ENCODE measurements at places on chromosomes 5 and 9.

- no peak for DNase-seq
These were observed 230.2 kb downstream of the TMEM232 start for GRCh38 chr5:110496276-110496675.

GRCh38 chr5:6117212-6117611 lies 261.1 kb downstream of the MED10 start:
- no peak for DNase-seq

GRCh38 chr5:96049398-96050272 lies 88.0 kb upstream of the ELL2 start:
- no peak for DNase-seq

- no peak for DNase-seq
These were observed 78.6 kb upstream of the MPDZ start for GRCh38 chr9:13358128-13358527.

GRCh38 chr9:83267741-83268140 lies 204.8 kb upstream of the RASEF start:
- DNase-seq = no peak

GRCh38 chr9:104775574-104775936 lies 11.6 kb downstream of the NIPSNAP3B start:
- DNase-seq = peak; percentile 19

- no peak for DNase-seq
These were observed 55.7 kb upstream of the SPDL1 start for GRCh38 chr5:169527863-169528262.

- DNase-seq = no peak
These were observed 179.2 kb downstream of the DAB2IP start for GRCh38 chr9:121830441-121831140.

- DNase-seq = no peak
These were observed 1.7 kb downstream of the CNOT8 start for GRCh38 chr5:154860123-154860522.

GRCh38 chr9:14542071-14542470 lies 151.2 kb downstream of the ZDHHC21 start:
- DNase-seq = no peak

GRCh38 chr5:37847978-37848425 lies 8.2 kb upstream of the GDNF start:
- DNase-seq = peak; percentile 25

DNA sequence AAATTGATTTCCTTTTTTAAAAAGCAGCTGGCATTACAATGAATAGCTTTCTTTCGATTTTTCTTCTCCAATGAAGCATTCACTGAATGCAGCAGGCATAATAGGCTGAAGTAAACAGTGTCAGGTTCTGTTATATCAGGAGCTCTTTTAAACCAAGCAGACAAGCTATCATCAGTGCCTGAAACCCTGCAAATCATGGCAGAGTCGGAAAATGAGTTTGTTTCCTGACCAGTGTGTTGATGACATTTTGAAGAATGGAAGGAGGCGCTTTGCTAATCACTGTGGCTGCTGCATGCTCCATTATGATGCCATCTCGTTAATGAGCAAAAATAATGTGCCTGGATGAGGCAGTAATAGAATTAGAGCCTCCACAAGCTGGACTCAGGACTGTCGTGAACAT lies 284.5 kb downstream of the ZNF608 start:
- DNase-seq = no peak

GRCh38 chr9:108439947-108440346 lies 415.8 kb downstream of the ACTL7B start:
- DNase-seq = no peak

DNA sequence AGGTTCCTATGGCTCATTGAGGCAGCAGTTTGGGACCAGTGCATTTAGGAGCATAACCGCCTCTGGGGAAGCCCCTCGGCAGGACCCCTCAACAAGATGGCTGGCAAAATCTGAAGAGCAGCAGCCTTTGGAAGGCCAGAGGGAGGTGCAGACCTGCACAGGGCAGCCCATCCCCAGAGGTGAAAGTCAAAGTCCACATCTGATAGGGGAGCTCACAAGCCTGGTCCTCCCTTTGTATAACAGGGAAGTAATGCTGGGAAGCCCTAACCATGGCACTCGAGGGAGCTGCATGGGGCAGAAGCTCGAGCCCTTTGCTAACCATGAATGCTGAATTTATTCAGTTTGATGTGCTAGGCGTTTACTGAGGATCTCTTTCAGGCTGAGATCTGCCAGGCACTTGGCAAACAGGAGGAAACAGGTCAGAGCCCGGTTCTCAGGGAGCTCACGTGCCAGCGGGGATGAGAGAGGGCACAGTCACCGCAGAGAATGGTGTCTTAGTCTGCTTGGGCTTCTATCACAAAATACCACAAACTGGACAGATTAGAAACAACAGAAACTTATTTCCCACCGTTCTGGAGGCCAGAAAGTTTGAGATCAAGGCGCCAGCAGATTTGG lies 114.1 kb downstream of the GABBR2 start:
- no peak for DNase-seq

DNA sequence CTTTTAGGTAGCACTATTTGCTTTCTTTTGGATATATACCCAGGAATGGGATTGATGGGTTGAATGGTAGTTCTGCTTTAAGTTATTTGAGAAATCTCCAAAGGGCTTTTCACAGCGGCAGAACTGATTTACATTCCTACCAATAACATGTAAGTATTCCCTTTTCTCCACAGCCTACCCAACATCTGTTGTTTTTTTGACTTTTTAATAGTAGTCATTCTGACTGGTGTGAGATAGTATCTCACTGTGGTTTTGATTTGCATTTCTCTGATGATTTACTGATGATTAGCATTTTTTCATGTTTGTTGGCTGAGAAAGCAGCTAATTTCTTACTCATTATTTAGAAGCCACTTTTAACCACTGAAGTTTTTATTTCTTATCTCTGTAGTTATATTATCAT lies 221.1 kb upstream of the ACTBL2 start:
- DNase-seq = no peak

DNA sequence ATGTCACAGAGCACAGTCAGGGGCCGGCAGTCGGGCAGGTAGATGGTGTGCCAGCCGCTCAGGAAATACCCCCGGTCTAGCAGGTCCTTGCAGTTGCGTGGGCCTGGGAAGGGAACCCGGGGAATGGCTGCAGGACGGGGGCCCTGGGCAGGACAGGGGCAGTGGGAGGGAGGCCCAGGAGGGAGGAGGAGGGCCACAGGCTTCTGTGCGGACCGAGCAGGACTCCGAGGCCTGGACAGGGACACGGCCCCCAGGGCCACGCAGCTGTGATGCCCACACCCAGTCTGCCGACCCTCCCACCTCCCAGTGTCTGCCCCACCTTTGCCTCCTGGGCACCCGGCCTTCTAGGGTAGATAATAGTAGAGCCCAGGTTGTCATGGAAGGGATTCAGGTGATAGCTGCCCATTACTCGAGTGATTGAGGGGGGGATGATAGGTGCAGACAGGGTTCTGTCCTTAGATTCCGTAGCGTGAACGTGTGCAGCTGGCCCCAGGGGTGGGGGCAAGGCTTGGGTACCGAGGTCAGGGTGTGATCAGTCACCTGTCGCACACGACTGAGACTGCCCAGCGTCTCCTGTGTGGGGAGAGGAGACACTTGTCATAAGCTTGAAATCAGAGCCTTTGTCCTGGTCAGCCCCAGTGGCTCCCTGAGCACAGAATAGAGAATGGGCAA lies 4.5 kb downstream of the FCN1 start:
- DNase-seq = no peak

GRCh38 chr5:145708169-145708568 lies 127.0 kb downstream of the PRELID2 start:
- DNase-seq = no peak

- DNase-seq = peak; percentile 5
These were observed 1746.6 kb upstream of the C9orf72 start for GRCh38 chr9:29319736-29320513.

- DNase-seq = peak; percentile 29
These were observed 61.8 kb downstream of the SPATA31C2 start for GRCh38 chr9:88076286-88077070.

DNA sequence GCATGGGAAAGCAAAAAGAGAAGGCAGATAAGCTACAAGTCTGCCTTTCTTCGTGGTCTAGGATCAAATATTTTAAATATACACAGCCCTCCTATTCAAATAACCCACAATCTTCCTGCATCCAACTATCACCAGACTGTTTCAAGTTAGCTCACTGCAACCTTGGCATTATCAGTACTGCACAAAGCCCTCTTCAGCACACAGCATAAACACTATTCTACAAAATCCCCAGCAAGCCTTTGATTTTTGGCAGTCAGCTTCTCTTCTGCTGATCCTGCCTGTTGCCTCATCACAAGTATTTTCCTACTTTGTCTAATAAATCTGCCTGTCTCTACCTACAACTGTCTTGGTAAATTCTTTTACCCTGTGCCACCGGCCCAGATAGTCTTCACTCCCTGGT lies 142.9 kb downstream of the COX7C start:
- no peak for DNase-seq

DNA sequence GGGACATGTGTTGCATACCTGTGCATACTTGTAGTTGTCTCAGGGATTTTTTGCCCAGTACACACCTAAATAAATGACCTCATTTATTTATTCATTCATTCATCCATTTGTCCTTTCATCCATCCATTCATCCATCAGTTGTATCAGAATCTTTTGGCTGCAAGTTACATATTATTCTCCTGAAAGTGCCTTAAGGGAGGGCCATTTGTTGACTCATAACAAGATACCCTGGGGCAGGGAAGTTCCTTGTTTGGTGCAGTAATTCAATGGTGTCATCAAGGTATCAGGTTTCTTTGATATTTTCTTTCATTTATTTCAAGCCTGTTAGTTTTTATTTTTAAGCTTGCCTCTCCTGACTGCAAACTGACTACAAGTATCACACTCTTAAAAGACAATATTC lies 597.9 kb upstream of the TLE4 start:
- DNase-seq = no peak

DNA sequence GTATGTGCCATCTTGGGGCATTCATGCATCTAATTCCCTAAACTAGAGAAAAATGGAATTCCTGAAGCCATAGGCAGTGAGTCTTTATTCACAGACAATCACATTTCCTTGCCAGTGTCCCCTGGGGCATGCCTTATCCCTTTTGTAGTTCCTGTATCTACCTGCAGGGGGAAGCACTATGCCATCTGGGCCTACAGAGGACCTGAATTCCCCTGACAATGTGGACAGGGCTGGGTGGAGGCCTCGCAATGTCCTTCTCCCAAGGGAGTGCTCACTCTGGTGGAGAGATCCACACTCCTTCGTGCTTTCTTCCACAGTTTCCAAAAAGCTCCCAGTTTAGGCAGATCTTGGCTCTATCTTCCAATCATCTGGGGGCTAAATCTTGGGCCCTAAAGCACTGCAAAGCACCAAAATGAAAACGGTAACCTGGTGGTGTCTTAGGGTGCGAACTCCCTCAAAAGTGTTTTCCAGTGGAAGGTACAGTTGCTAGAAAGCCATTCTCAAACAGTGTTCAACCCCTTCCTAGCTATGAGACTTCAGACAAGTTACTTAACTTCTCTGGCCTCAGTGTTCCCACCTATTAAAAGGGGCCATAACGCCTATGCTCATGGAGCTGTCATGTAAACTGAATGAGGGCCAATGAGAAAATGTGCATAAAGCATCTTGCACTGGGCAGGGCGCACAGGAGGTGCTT lies 17.5 kb downstream of the WHRN start:
- DNase-seq = peak; percentile 63

DNA sequence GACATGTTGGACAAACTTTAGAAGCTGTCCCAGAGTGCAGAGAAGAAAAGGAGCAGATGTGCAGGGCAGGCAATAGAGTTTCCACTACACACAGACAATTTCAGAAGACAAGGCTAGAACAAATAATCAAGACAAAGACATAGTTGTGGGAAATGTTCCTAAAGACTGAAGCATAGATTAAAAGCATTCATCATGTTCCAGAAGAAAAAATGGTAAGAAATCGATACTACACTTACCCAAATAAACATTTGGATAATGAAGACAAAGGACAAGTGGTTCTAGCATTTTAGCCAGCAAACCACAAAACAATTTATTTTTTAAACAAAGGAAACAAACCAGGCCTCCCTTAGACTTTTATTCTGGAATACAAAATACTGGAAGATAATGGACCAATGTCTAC lies 97.9 kb downstream of the FSTL4 start:
- no peak for DNase-seq

DNA sequence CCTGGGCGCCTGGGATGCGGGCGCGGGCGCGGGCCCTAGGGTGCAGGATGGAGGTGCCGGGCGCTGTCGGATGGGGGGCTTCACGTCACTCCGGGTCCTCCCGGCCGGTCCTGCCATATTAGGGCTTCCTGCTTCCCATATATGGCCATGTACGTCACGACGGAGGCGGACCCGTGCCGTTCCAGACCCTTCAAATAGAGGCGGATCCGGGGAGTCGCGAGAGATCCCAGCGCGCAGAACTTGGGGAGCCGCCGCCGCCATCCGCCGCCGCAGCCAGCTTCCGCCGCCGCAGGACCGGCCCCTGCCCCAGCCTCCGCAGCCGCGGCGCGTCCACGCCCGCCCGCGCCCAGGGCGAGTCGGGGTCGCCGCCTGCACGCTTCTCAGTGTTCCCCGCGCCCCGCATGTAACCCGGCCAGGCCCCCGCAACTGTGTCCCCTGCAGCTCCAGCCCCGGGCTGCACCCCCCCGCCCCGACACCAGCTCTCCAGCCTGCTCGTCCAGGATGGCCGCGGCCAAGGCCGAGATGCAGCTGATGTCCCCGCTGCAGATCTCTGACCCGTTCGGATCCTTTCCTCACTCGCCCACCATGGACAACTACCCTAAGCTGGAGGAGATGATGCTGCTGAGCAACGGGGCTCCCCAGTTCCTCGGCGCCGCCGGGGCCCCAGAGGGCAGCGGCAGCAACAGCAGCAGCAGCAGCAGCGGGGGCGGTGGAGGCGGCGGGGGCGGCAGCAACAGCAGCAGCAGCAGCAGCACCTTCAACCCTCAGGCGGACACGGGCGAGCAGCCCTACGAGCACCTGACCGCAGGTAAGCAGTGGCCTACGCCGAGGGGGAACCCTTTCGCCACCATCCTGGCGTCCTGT lies at the start of gene EGR1:
Gene EGR1, plus strand, starts transcription at position 219 of the 864 bp plus-strand sequence. Its CDS starts 283 bp downstream, at position 502.
- peak; percentile 96 for DNase-seq

Data from GM13977 (cell line).